ENCODE measurements at places on chromosomes 5 and 9.

DNA sequence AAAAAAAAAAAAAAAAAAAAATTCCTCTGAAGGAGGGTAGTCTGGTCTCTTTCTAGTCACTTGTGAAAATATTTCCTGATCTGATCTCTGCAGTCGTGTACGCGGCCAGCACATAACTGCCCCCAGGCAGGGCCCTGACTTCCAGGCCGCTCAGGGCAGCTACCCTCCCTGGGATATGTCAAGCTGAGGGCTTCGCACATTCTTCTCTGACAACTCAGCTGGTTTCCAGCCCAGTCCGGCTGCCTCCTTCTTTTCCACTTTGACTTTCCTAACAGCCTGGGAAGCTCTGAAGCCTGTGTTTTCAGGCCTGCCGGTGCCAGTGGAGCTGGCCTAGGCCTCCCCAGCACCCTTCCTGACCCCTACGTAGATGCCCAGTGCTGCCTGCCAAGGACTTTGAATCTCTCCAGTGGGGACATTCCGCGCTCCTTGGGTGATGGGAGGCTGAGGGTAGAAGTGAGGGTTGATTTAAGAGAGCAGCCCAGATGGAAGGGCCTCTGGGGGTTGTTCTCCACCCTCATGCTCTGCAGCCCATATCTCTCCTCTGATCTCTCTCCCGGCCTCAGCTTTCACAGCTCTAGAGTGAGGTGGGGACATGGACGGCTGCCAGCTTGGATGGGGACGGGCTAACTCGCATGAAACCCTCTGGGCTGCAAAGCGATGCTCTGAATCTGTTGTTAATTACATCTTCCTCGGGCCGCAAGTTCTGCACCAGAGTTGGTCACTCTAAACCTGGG lies 20.7 kb downstream of the COL5A1 start:
- DNase-seq, result no peak

DNA sequence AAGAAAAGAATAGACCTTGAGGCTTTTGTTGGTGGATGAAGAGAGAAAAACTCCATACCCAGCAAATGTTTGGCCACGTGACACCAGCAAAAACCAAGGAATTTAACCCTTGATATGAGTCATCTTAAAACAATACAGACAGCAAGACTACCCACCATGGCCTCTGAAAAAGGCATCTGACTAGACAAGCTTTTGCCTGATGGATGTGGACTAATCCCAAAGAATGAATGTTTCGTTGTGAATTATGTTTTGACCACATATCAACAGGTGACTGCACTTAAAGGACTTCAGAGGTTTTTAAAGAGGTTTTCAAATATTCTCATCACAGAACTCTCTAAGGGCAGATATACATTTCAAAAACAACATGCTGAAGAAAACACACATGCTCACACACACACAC lies 33.0 kb upstream of the SLC1A3 start:
- no peak for DNase-seq

DNA sequence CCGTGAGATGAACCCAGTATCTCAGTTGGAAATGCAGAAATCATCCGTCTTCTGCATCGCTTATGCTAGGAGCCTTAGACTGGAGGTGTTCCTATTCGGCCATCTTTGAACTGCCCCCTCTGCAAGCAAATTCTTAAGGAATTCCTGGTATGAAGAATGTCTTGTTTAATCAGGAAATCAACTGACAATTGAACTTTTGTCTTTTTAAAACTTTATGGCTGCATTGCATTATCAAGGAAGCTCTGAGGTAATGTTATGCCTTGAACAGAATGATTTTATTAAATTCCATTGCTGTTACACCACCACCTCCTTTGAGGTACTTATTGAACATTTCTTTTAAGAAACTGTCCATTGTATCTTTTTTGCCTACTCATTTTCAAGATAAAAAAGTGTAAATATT lies 1915.7 kb upstream of the CDH9 start:
- DNase-seq, result no peak

- DNase-seq, result no peak
Measured at GRCh38 chr9:38305582-38305981, 86.9 kb upstream of the ALDH1B1 start.

- no peak for DNase-seq
Measured at GRCh38 chr5:111853748-111854147, 96.8 kb upstream of the NREP start.

DNA sequence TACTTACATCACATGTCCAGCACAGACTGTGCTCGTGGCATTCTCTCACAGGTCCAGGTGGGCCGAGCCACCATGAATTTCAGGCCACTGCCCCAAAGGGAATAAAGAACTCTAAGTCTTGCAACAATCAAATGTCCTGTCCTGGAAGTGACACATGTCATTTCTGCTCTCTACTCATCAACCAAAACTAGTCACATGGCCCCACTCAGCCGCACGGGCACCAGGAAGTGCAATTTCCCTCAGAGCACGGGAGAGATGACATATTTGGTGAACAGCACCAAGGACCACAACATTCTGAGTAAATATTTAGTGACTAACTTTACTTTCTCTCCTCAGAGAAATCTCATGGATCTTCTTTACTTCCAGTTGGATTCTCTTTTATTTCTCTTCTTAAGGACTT lies 131.1 kb upstream of the TUT7 start:
- no peak for DNase-seq

DNA sequence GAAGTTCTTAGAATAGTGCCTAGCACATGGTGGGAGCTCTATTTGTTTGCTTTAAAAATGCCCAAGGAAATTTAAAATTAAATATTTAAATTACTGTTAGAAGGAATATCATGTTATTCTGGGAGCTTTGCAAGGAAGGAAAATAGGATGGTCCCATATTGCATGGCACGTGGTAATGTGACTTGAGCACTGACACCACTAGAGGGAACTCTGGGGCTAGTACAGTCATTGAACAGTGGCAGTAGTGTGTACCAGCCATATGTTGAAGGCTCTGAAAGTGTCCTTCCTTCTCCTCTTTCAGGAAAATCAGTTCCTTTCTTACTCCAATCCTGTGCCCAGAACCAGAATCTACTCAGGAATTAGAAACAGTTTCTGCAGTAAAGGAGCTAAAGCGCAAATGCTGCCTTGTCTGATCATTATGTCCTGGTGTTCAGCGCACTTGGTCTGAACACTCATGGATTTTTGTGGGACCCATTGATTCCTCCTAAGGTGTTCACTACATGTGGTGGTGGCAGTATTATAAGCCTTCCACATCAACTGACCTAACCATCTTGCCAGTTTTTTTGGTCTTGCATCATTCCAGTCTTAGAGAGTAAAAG lies 54.1 kb downstream of the GDA start:
- peak; percentile 18 for DNase-seq

DNA sequence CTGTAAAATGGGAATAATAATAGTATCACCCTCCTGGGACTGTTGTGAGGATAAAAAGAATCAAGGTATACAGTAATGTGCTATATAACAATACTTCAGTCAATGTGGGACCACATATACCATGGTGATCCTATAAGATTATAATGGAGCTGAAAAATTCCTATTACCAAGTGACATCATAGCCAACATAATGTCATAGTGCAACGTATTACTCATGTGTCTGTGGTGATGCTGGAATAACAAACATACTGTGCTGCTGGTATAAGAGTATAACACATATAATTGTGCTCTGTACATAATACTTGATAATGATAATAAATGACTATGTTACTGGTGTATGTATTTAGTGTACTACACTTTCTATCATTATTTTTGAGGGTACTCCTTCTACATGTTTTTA lies 38.1 kb downstream of the LIFR start:
- no peak for DNase-seq

GRCh38 chr9:131679261-131680020 lies 60.4 kb downstream of the RAPGEF1 start:
- no peak for DNase-seq

GRCh38 chr5:95393279-95393678 lies 2.1 kb downstream of the FAM81B start:
- DNase-seq, result no peak

GRCh38 chr5:134568337-134568700 lies 42.8 kb downstream of the JADE2 start:
- DNase-seq, result no peak

GRCh38 chr5:166063261-166063660 lies 2228.2 kb upstream of the WWC1 start:
- no peak for DNase-seq

DNA sequence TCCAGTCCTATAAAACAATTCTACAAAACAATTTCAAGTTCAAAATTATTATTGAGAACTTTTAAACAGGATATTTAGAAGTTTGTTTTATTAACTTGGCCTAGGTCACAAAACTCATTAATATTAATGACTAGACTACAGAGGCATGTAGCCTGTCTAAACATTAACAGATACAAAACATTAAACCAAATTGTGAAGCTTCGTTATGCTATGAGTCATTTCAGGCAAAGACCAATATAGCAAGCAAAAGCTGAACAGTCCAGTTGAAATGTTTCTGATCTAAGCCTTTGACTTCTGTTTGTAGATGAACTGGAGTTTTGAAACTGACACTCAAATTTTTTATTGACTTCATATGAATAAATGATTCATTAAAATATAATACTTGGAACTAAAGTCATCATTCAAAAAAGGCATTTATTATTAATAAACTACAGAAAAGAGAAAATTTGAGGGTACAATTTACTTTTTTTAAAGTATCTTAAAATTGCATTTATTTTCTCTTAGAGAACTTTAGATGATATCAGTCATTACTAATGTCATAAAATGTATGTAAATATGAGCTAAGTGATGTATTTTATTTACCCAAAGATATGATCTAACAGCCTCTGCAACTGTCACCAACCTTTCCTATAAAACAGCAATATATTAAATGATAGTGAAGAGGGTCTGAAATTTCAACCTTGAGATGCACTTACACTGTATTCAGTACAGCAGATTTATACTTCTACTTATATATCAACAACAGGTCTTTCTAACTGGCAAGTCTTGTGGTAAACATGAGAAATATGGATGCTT lies 188.8 kb downstream of the COMMD10 start:
- no peak for DNase-seq

GRCh38 chr5:103624675-103625074 lies 62.1 kb upstream of the NUDT12 start:
- DNase-seq, result no peak

DNA sequence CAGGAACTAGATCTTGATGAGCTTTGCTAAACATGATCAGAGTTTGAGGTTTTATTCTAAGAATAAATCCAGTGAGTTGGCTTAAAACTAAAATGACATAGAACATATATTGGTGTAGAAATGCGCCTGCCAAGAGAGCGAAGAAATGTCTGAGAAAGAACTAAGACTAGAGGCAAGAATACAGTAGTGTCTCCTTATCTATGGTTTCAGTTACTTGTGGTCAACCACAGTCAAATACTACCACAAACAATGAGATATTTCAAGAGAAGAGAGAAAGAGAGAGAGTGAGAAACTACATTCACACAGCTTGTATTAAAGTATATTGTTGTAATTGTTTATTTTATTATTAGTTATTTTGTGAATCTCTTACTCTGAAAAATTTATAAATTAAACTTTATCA lies 254.4 kb upstream of the CDH10 start:
- DNase-seq, result no peak

- DNase-seq, result no peak
Measured at GRCh38 chr5:150783422-150783928, 4.9 kb downstream of the SMIM3 start.

- DNase-seq, result no peak
Measured at GRCh38 chr9:81666123-81666522, 23.2 kb downstream of the TLE1 start.

- no peak for DNase-seq
Measured at GRCh38 chr5:5586721-5587120, 164.2 kb downstream of the ICE1 start.

DNA sequence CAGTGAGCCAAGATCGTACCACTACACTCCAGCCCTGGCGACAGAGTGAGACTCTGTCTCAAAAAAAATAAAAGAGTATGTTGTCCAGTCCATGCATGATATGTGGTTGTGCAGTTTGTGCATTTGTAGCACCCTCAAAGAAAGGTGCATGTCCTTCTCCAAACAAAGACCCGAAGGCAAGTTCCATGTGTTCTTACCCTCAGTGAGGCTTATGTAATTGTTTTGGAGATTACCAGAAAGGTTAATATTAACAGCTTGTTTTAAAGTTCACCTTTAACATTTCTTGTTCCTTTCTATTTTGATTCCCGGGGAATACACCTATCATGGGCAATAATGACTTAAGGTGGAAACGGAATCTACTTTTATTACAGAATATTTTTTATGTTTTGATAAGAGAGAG lies 22.3 kb downstream of the KIAA1191 start:
- DNase-seq, result no peak

DNA sequence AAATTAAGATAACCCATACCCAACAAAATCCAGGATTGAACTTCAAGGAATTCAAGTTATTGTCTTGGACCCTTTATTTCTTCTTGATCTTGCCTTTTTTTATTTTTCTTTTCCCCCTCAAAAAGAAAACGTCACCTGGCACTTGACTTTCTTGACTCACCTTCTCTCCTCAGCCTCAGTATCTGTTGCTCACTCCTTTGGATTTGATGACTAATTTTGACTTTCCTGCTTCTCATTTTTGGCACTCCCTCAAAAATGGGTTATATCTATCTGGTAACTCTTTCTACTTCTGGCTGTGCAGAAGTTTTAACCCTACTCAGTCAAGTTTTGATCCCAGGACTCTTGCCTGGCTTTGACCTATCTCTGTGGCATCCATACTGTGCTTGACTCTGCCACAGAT lies 66.6 kb upstream of the SPATA31D4 start:
- no peak for DNase-seq

GRCh38 chr9:105479846-105480245 lies 32.0 kb downstream of the FSD1L start:
- DNase-seq, result no peak

DNA sequence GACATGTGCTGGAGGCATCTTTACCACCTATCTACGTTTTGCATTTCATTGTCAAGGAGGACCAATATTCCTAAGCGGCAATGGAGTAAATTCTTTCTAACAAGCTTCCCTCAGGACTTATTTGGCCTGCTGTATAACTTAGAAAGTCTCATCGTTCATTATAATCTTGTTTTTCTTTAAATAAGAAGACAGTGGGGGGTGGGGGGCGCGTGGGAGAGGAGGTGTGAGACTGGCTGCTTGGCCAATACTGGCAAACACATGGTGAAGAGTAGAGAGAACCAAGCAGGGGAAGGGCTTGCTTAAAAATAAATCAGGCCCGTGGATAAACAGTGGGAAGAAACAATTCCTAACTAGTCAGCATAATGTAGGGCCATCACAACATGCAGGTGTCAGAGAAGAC lies 217.2 kb downstream of the GRIA1 start:
- DNase-seq, result no peak

DNA sequence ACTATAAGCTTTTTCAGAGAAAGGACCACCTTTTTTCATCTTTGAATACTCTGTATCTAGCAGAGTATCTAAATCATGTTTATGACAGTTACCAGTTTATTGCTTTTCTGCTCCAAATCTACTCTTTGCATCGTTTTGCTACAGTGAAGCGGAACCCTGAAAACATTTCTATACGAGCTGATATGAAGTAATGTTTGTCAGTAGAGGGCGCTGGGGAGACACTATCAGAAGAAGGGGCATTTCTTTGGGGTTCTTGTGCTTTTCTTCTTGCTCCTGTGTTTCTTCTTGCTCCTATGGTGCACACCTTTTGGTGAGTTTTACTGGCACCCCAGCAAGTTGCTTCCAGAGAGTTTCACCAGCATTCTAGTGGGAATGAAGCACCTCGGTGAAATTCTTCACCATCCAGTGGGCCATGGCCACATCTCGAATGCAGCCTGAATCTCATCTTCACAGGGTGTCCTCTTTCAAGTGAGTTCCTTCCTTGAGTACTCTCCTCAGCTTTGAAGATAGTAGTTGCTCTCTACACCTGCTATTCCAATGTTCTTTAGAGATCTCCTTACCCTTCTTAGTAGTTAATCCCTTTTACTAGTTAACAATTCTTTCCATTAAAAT lies 98.4 kb downstream of the FGF1 start:
- DNase-seq, result no peak

- no peak for DNase-seq
Measured at GRCh38 chr9:98372077-98372836, 116.8 kb upstream of the TBC1D2 start.

- DNase-seq, result no peak
Measured at GRCh38 chr5:55657443-55657842, 54.7 kb downstream of the SLC38A9 start.
